Foreskin keratinocyte (primary cell): ENCODE measurements at places on chromosomes 1 and 21.
A peak's percentile ranks its signal among the peaks of the same experiment; 100 is the strongest.

DNA sequence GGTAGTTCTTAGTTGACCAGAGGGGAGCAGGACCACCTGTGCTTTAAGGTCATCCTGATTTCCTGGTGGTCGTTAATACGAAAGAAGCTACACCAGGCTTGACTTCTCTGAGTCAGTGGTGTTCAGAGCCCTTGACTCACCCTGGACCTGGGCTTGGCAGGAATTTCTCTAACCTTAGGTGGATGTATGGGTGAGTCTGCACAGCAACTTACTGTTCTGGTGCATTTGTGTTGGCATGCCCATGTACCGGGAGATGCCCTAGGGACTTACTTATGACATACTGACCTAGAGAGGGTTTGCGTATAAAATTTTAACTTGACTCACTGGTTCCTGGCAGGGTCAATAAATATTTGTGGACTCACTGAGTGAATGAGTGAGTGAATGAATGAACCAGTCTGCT lies 304.6 kb downstream of the DISC1 start:
- DNase-seq = peak; percentile 98

GRCh38 chr1:107964336-107965109 lies 457 bp downstream of the VAV3 start:
- DNase-seq = peak; percentile 35

DNA sequence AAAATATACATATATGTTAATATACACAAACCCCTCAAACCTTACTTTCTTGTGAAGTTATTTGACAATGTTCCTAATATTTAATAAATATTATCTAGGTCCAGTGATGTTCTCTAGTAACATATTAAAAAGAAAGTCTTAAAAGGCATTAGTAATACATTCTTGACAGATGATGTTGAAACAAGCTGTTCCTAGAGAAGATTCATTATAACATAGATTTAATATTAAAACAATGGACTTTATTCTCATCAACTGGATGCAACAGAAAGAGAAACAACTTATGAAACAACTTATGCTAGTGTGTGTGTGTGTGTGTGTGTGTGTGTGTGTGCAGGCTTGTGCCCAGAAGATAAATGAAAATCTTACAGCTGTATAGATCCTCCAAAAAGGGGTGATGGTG lies 68.5 kb upstream of the PLXNA2 start:
- DNase-seq = no peak

DNA sequence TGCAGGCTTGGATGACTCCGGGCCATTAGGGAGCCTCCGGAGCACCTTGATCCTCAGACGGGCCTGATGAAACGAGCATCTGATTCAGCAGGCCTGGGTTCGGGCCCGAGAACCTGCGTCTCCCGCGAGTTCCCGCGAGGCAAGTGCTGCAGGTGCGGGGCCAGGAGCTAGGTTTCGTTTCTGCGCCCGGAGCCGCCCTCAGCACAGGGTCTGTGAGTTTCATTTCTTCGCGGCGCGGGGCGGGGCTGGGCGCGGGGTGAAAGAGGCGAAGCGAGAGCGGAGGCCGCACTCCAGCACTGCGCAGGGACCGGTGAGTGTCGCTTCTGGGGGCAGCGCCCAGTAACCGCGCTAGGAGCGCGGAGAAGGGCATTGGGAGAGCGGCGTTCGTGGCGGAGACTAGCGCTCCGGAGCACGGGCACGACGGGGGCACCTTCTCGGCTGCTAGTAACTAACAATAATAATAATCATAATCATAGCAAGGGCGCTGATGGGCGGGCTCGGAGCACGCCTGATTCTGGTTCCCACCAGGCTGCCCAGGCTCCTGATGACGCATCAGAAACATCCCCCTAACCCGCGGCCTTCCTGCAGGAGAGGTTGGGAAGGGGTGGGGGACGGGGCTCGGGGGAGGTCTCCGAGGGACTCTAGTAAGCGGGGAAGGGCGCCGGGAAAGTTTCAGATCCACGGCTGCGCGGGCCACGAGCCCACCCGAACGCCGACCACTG lies at the start of gene MX1:
MX1 (plus strand) TSS at position 286 of the 722 bp plus-strand sequence. CDS start 5,832 bp downstream, outside the sequence.
- peak; percentile 62 for DNase-seq

GRCh38 chr1:16145662-16146278 lies 10.1 kb downstream of the EPHA2 start:
- peak; percentile 89 for DNase-seq

- no peak for DNase-seq
Observed at GRCh38 chr21:43775190-43775589, 918 bp downstream of the CSTB start.

DNA sequence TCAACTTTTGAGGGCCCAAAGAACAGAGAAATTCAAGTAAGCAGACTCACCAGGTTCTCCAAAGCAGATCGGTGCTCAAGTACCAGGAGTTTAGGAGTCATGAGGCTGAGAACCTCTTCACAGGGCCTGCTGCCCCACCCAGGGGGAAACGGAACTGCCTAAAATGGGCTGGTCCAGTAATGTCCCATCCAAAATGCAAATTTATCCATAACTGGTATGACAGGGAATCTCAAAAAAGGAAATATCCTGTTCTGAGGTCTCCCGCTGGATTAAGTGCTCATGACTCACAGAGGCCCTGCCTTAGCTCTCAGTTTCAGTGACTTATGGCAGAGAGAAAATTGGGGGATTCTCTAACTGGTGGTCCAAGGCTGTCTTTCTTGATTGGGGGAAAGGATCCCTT lies 9.3 kb downstream of the SPRR2G start:
- DNase-seq = peak; percentile 48

DNA sequence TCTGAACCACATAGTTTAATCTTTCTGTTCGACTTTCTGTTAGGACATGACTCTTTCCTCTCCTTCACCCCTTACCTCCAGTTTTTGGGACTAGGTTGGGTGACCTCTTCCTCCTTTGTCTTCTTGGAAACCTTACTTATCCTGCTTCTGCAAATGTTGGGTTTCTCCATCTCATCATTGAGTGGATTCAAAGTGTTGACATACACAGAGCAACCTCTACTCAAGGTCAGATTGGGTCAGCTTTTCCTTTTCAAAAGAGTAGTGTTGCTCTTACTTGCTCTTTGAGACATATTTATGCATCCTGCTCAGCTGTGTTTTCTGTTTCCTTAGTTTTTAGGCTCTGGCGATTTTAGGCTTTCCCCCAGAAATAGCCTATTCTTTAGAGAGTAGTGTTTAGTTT lies 3.7 kb downstream of the CAMTA1 start:
- no peak for DNase-seq

- peak; percentile 37 for DNase-seq
Observed at GRCh38 chr1:107963601-107964335, 1.2 kb downstream of the VAV3 start.

- DNase-seq = no peak
Observed at GRCh38 chr1:44408632-44409602, 3.9 kb downstream of the RNF220 start.

GRCh38 chr1:40662864-40663263 lies 2.6 kb downstream of the RIMS3 start:
- DNase-seq = peak; percentile 69

DNA sequence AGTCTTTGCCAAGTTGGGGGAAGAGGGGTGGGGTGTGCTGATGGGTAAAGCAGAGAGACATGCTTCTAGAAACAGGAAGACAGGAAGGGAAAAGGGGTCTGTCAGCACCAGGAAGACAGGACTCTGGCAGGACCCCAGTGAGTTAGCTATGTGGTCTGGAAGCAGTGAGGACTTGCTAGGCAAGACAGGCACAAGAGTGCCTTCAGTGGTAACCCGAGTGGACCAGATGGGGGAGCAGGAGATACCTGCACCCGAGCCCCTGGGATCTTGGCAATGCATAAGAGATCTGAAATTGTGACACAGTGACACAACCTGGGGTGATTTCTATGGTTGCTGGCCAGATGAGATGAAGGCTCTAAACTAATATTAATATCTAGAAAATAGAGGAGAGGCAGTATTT lies 7.0 kb downstream of the TLR5 start:
- no peak for DNase-seq

DNA sequence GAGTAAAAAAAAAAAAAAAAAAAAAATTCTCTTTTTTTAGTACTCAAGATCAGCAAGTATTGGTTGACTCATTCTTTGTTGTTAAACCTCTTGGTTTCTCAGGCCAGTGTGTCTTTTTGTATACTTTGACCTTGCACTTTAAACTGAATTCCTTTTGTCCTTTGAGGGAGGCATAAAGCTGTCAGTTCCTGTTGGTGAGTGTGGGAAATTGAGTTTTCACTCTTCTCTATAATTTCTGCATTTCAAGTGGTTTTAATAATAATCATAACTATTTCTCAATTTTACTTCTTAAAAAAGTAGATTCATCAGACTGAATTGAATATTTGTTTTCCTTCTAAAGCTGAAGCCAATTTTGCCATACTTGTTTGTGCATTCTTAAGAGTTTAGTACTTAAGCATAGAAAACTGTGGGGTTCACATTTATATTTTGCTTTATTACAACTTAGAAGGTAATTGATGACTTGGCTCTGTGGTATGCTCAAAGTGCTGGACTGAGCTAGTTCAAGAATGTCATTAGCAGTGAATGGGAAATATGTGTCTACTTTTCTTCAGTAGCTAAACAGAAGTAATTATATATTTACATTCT lies 43.4 kb downstream of the ITSN1 start:
- peak; percentile 41 for DNase-seq

GRCh38 chr1:33930346-33931110 lies 66.6 kb downstream of the HMGB4 start:
- DNase-seq = no peak
